ENCODE measurements at places on chromosomes 4 and X.
A peak's percentile ranks its signal among the peaks of the same experiment; 100 is the strongest.

- DNase-seq: no peak
Measured at GRCh38 chr4:36099509-36099908, 144.8 kb downstream of the ARAP2 start.

GRCh38 chrX:130103605-130104004, 6.7 kb downstream of the ELF4 start:
- no peak for DNase-seq

DNA sequence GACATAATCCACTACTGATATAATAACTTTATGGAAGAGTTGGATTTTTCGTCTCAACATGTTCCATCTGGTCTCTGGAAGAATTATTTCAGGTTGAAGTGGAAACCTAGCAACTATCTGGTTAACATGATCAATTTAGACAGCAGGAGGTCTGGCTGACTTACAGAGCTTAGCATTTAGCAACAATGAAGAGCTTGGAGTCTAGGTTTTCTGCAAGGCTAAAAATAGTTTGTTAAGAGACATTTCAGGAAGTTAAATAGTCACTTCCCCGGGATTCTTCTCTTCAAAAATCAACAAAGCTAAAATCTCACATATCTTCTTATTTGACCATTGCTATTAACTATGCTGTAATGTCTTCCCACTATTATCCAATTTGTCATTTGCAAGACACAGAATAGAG, 418.6 kb upstream of the DIPK2B start:
- no peak for DNase-seq

- no peak for DNase-seq
Measured at GRCh38 chrX:1306909-1307625, 29.5 kb upstream of the IL3RA start.

DNA sequence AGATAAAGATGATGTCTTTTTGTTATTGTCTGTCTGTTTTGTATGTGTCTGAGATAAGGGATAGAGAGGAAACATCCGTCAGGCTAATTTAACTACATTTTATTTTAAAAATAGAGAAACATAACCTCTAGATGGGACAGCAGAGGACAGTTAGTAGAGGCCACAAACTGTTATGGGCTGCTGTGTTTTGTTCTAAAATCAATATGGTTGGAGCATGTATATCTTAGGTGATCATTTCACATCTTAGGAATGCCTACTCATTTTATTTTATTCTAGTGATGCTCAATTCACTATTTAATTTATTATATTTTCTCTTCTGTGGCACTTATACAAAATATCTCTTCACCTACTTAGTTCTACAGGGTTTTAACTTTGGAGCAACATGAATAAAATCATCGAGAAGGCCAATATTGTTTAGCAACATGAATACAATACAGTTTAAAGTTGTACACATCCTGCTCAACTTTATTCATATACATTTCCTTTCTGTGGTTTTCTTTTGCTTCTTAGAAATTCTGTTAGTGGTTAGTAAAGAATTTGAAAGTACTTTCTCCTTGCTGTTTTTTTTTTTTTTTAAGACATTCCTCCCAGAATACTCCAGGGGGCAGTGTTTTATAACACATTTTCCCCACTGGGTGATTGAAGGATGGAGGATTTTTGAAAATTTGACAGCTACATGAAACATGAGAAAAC, 392.9 kb downstream of the UNC5C start:
- peak; percentile 45 for DNase-seq

GRCh38 chr4:184528051-184528450, 53.7 kb upstream of the IRF2 start:
- DNase-seq: no peak

- DNase-seq: no peak
Measured at GRCh38 chr4:165204462-165204830, 2.9 kb upstream of the KLHL2 start.

- DNase-seq: peak; percentile 48
Measured at GRCh38 chrX:54042609-54043021, 1.7 kb downstream of the PHF8 start.

GRCh38 chr4:171813526-171814250, 484 bp downstream of the GALNTL6 start:
- DNase-seq: no peak

GRCh38 chr4:39043861-39044363, 11.7 kb upstream of the TMEM156 start:
- DNase-seq: no peak

DNA sequence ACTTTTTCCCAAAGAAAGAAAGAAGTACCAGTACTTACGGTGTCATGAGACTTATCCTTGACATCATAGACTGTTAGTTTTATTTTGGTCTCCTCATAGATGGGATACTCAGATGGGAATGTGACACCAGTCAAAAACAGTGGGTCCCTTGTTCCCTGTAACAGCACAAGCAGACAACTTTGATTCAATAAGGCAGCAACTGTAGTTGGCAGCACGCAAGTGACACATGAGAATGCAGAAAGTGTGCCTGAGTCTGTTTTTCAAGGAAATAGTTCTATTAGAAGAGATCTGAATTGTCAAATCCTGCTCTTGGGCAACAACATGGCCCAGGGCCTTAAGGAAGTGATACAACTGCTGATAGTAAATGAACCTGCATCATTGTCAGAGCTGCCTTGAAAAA, 443.2 kb downstream of the INPP4B start:
- no peak for DNase-seq

- peak; percentile 35 for DNase-seq
Measured at GRCh38 chrX:128458888-128459287, 406.7 kb upstream of the ACTRT1 start.

Data from RWPE1 (cell line).